Anterior cingulate cortex (tissue), 58 donors: ENCODE measurements at places on chromosomes 5 and 9.

DNA sequence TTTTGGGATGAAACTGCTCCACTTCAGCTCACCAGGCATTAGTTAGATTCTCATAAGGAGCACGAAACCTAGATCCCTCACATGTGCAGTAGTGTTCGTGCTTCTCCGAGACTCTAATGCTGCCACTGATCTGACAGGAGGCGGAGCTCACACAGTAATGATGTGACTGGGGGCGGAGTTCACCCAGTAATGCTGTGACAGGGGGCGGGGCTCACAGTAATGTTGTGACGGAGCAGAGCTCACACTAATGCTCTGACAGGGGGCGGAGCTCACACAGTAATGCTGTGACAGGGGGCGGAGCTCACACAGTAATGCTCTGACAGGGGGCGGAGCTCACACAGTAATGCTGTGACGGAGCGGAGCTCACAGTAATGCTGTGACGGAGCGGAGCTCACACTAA lies 27.1 kb upstream of the LRRC14B start:
- no peak for DNase-seq

DNA sequence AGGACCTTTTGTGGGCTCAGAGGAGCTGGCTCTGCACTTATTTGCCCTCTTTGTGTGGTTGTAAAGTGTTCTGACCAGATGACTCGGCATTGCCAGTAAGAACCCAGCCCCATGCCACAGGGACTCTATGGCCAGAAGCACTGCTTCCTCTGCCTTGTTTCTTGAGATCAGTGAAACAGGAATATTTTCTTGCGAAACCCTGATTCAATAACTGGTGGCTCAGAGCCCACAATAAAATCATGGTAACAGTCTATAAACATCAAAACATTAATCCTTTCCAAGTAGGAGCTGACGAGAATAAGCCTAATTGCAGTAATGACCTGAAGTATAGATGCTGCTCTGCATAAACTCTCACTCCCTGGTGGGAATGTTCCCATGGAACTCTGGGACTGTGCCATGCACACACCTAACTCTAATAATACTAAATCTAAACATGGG lies 344.3 kb downstream of the ZNF608 start:
- DNase-seq, result no peak

DNA sequence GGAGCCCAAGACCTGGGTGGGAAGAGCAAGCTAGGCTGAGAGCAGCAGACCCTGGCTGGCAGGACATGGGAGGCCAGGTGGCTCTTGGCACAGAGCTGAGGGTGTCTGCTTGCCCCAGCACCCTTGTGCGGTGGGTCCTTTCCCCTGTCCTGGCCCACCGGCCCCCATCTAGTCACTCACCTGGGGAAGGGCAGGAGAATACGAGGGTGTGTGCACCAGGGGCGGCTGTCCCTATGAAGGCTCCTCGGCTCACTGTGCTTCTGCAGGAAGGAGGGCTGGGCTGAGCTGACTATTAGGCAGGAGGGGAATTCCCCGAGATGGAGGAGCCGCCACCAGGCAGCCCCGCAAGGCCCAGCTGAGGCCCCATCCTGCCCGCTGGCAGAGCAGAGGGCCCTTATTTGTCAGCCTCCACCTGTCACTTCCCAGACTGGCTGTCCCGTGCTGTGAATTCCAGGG lies 6.1 kb upstream of the TNIP1 start:
- no peak for DNase-seq

DNA sequence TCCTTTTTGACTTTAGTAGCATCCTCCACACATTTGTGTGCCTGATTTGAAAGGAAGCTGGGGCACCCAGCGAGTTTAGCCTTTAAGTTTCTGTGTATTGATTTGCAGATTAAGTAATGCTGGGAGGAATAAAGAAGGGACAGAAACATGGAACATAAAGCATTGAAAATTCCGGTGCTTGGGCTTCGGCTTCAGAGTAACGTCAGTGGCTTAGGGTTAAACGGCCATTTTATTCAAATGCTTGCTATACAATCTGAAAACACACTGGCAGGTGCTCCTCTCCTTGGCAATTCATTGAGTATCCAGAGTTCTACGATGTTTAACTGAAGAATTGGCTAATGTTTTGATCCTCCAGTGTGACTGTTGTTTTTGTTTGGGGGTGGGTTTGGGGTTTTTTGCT lies 58.0 kb upstream of the FSD1L start:
- DNase-seq, result no peak

DNA sequence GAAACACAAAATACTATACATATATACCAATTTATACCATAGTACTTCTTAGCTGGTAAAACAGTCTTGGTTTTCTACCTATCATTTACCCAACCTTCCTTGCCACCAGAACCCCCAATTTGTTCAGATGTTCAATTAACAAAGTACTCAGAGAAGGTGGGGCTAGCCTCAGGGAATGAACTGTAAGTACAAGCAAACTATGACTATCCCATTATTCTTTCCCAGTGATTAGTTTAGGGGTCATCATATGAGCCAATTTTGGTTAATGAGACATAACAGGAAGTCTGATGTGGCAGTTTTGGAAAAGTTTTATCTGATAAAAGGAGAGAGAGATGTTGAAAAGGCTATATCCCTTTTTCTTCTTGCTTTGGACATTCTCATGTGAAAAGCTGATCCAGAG lies 125.8 kb downstream of the DTWD2 start:
- DNase-seq, result no peak
